ENCODE measurements at places on chromosomes 4 and X. TPM values are rescaled to one million over a fixed set of nuclear protein-coding genes. Genes with fewer than 3 reads are reported as not detected.

DNA sequence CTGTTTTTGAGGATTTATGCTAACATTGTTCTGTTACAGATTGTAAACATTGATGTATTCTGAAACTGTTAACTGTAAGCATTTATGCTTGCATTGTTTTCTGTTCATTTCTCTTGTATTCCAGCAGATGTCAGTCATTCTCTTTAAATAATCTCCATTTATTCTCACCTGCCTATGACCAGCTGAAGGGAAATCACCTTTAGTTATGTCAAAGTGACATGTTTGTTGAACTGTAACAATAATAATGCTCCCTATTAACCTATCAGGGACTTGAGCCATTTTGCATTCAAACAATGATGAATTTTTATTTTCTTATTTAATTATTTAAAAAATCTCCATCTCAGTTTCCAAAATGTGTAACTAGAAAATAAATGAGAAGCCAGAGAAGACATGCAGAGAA is 58.0 kb downstream of the SPCS3 start:
- peak; percentile 10 for DNase-seq

DNA sequence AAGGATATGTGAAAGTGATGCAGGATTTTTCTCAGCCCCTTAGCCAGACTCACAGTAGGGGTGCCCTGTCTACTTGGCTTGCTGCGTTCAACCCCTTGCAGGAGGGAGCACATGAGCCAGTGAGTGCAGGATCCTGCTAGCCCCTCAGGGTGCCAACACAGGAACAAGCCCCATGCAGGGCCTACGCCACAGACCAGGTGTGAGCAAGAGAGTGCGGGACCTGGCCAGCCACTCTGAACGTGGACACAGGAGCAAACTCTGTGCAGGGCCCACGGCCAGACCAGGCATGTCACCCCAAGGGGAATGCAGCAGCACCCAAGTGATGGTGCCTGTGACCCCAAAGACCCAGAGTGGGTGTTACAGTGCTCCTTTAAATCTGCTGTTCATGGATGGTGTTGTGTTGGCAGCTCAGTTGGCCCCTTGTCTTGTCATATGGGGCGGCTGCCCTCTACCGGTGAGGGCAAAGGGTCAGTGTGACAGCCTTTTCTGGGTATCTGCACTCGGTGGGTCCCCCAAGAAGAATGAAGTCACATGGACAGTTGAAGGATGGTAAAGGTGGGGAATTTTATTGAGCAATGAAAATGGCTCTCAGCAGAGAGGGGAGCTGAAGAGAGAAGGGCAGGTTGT is 188.4 kb upstream of the MAOA start:
- DNase-seq: no peak

GRCh38 chrX:123201720-123202119 is 17.6 kb downstream of the GRIA3 start:
- DNase-seq: no peak

The SOD3 gene
- total RNA-seq: 101 TPM

All from lung (tissue), 17 donors.